CD4-positive, alpha-beta T cell treated with Interleukin-6 at 100 ng/mL for 8 hours (primary cell): ENCODE measurements at places on chromosomes 4 and X.
A peak's percentile ranks its signal among the peaks of the same experiment; 100 is the strongest.

DNA sequence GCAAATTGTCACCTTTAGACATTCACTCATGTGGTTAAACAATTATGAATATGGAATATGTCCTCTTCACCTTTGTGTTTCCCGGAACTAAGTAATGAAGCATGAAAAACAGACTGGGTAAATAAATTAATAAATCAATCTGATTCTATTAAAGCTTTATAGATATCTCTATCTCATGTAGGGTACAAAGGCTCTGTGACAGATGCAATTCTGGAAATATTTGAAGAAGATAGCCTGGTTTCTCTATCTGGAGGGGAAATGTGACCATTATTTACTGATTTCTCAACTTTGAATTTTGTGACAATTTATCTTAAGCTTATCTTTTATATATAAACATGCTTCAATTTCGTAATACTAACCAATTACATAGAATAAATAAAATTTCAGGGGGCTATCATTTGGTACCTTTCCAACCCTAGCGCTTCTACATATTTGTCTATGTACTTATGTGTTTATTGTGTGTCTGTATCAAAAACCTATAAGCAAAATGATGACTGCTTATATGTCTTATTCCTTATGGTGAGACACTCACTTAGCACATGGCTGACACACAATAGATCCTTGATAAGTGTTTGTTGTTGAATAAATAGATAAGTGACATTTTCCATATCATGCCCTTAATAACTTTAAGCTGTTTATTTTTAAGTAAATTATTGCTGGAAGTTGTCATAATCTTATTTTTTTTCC lies 9.9 kb downstream of the CTSO start:
- no peak for DNase-seq

DNA sequence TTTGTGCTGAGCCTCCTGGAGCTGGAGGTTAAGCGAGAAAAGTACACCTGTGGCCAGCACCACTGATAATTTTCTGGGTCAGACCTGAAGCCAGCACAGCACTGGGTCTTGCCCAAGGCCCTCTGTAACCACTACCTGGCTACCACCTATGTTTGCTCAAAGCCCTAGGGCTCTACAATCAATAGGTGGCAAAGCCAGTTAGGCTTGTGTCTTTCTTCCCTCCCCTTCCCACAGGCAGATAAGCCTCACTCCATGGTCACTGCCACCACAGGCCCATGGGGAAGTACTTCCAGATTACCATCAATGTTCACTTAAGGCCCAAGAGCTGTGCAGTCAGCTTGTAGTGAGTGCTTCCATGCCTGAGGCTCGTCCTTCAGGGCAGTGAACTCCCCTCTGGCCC lies 35.2 kb upstream of the ARMCX4 start:
- no peak for DNase-seq

DNA sequence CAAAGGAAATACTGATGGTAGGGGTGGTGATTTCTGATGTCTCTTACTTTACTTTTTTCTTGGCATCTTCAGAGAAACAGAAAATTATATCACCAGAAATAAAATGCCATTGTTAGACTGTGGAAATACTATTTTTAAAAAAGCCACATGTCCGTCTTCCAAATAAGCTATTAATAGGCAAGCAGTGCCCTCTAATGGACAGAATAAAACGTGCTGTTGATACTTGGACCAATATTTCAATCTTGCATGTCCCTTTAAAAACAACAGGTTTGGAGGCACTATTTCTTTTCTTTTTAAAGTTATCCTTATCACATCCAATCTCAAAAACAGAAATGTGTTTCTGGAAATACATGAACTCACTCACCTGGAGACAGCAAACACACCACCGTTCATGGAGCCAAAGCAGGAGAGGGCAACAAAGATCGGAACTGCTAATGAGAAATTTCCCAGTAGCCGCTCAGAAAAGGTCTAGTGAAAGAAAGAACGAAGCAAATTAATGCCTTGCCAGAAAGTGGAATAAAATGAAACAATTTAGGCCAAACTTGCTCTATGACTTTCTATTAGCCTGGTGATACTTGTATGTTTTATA lies 59.2 kb downstream of the SLC7A11 start:
- DNase-seq = no peak

GRCh38 chrX:38006291-38006690 lies at the start of gene SYTL5:
TSS of gene SYTL5 (plus strand) at chrX:38006553. CDS start at chrX:38033890, 27,337 bp downstream.
- DNase-seq = no peak

GRCh38 chr4:16293210-16293838 lies 67.1 kb upstream of the TAPT1 start:
- DNase-seq = no peak

- no peak for DNase-seq
Observed at GRCh38 chrX:100913111-100913510, 15.6 kb downstream of the XKRX start.

GRCh38 chr4:65538571-65538970 lies 131.7 kb downstream of the EPHA5 start:
- no peak for DNase-seq

GRCh38 chr4:106676173-106676921 lies 307.8 kb upstream of the GIMD1 start:
- DNase-seq = no peak

- no peak for DNase-seq
Observed at GRCh38 chrX:53323196-53323595, 41.8 kb upstream of the IQSEC2 start.

- no peak for DNase-seq
Observed at GRCh38 chr4:107888237-107888636, 43.1 kb upstream of the CYP2U1 start.

DNA sequence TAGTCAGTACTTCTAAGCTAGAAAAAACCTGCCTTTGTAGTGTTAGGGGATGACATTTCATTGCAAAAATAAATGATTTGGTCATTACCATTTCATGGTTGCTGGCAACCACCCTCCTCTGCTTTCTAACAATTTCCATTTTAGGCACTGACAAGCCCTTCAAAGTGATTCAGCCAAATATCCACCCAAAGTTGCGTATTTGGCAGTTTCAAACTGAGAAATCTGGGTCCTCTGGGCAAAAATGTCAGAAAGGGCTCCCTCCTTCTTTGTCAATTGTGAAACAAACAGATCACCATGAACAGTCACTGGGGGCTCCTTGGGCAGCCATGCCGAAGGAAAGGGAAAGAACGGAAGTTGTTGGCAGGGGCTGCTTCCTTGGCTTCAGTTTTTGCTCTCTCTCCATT lies 33.0 kb downstream of the PLAC1 start:
- no peak for DNase-seq

DNA sequence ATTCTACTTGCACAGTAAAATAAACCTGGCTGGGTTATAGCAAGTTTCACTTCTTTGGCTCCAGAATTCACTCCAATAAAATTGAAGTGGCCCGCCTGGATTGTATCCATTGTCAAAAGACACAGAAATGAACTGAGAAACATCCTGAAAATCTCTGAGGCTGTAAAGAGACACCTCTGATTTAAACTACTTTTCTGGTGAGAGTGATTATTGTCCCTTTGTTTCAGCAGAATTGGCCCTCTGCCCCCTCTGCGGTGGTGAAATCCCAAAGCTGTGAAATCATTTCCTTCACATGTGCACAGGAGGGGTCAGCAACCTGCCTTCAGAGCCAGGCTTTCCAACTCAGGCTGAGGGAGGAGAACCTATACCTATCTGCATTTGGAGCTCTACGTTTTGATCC lies 23.0 kb downstream of the GAB3 start:
- DNase-seq = no peak

- no peak for DNase-seq
Observed at GRCh38 chrX:16653424-16653823, 3.5 kb downstream of the S100G start.

- no peak for DNase-seq
Observed at GRCh38 chr4:42566835-42567234, 90.1 kb downstream of the ATP8A1 start.

- DNase-seq = no peak
Observed at GRCh38 chr4:1658146-1658545, 26.0 kb downstream of the FAM53A start.

GRCh38 chr4:74555843-74556242 lies 110.9 kb downstream of the AREG start:
- no peak for DNase-seq

DNA sequence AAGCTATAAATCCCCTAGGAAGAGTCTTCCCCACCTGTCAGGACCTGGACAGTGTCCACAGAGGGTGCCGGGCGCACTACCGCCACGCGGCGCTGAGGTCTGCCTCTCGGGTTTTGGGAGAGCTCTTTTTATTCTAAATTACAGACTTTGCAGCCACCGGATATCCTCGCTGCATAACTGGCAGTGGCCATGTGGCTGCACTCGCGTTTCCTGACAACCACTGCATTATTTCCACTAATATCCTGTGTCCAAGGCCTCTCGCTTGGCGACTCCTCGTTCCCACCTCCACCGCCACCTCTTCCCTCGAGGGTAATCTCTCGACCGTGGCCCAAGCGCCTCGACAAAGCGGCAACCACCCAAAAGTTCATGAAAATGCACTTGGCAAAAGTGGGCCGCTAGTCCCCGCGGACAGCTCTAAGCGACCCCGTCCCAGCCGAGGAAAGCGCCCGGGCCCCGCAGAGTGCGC lies 512 bp upstream of the TMEM131L start:
- DNase-seq = no peak

DNA sequence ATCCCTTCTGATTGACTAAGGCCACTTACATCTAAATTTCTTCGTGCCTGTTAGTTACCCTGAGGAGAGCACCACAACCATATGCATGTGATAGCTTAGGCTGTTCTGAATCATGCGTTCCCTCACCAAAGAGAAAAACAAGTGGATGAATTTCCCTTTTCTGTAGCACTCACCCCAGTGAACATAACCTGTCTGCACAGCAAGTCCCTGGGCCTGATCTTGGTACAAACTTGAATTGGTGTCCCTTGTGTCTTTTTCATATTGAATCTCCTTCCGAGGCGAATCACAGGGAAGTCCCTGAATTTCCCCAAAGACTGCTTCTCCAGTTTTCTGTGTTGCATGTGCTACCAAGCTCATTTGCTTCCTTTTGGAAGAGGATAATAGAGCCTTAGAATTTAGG lies 100.4 kb downstream of the KLHL8 start:
- no peak for DNase-seq

DNA sequence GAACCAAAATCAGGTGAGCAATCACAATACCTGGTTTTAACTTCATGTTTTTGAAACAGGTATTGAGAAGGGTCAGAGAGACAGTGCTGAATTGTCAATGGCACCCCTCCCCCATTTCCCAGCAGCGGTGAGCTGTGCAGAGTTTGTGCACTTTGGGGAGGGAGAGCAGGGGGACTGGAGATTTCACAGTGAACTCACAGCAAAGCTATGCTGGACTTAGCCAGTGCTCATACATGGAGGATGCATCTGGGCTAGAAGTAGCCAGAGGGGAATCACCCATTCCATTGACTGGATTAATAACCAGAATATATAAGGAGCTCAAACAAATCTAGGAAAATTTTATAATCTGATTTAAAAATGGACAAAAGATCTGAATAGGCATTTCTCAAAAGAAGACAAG lies 612.6 kb downstream of the STPG2 start:
- DNase-seq = no peak

- no peak for DNase-seq
Observed at GRCh38 chr4:125187226-125188176, 127.3 kb upstream of the FAT4 start.

- DNase-seq = no peak
Observed at GRCh38 chrX:65587616-65588526, 53.3 kb upstream of the LAS1L start.

DNA sequence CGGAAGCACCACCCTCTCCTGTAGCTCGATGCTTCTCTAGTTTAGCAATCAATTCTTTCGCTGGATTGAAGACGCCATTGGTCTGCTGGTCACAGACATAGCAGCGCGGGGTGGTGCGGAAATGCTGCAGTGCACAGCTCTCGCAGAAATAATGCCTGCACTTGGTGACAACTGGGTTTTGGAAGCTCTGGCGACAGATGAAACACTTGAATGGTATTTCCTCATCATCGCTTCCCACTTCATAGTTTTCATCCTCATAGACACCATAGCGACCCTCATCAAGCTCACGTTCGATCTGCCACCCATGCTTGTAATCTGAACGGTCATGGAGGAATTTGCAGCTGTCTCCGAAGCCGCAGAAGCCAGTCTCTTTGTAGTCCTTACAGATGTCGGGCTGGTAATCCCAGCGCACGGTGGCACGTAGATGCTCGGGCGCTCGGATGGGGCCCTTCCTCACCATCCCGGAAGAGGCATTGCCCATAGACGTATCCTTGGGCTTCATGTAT lies 854 bp downstream of the RNF113A start:
- DNase-seq = peak; percentile 10

GRCh38 chr4:103054030-103054429 lies 22.5 kb downstream of the SLC9B2 start:
- DNase-seq = no peak

DNA sequence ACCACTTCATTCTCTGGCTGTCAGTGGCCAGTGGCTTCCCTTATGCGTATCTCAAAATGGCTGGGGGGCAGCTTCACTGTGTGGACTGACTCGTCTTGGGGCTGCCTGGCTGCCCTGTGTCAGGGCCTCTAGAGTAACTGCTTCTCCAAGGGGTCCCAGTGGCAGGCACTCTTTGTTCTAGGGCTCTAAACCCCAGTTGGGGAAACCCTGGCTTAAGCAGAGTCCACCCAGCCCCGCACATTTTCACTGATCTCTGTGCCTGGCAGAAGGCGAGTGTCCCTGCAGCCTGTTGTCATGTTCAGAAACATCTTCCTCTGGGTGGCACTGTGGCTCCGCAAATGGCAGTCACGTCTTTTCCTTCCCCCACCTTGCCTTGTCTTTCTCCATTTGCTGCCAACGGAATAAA lies 59.7 kb downstream of the NBDY start:
- DNase-seq = no peak

DNA sequence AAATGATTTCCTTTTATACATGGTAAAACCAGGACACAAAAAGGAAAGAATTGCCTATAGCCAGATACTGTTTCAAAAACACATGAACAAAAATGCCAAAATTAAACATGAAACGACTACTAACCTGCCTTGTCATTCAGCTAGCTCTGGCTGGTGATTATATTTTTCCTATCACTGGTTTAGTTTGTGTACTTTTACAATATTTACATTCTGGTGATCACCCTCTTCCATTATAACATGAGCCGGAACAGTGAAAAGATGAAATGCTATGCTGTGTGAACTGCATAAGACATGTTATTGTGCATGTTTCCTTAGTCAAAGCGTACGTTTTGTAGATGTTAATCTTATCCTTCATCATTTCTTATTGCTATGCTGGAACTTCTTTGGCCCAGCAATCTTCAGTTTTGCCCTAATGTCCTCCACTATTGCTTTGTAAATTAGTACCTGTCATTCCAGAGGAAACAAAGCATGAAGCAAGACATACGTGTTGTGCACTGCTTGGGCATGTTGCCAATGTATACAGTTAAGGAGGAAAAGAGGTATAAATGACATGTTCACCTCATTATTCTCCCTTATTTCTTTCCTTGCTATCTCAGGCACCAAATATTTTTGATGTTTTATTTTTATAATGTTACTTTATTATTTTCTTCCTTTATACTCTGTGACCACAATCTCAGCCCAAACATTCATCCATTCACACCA lies 386.3 kb downstream of the ARHGAP24 start:
- no peak for DNase-seq

GRCh38 chr4:103934178-103934789 lies 214.5 kb upstream of the TACR3 start:
- DNase-seq = peak; percentile 11
